ENCODE measurements at places on chromosomes 4 and X.
A peak's percentile ranks its signal among the peaks of the same experiment; 100 is the strongest.

DNA sequence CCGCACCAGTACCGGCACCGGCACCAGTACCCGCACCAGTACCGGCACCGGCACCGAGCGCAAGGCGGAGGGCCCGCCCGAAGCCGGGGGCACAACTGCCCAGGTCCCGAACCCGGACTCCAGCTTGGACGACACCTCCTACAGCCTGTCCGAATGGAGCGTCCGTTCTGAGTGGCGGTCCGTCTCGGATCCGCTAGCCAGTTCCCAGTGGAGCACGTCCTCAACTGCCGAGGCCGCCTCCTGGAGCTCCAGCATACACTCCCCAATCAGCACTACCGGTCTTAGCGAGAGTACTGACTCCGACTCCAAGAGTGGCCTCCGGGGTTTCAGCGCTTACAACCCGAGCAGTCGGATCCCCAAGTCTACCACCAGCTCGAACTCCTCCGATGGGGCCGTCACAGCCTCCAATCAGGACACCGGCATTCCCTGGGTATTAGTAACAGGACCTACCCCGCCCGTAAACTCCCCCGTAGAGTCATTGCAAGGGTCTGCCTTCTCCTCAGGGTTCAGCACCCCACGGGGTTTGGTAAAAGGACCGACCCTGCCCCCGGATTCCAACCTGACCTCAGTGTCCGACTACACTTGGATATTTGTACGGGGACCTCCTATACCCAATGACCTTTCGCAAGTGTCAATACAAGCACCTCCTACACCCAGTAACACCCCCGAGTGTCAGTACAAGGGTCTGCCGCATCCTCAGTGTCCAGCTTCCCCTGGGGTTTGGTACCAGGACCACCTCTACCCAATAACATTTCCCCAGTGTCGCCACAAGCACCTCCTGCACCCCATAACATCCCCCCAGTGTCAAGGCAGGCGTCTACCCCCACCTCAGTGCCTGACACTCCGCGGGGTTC is 721 bp upstream of the MAOA start:
- DNase-seq, result no peak

GRCh38 chr4:22427675-22428074 is 88.2 kb downstream of the ADGRA3 start:
- DNase-seq, result no peak

DNA sequence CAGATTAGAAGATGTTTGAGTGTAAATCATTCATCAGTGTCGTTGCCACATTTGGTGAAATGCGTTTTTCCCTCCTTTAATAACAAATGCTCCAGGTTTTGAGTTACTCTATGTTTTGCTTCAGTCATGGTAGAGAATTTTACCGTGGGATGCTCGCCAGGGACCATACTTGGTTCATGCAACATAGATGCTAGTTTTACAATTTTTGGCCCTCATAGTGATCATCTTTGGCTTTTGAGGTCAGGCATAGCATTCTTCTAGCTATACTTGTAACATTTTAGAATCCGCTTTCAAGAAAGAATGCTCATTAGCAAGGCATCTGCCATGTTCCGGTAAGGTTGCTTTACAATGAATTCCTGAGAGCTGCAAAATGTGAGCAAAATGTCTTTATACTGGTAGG is 147.2 kb downstream of the SPCS3 start:
- DNase-seq, result no peak

GRCh38 chr4:173367285-173367684 is 3.5 kb upstream of the SAP30 start:
- DNase-seq, result peak; percentile 24

DNA sequence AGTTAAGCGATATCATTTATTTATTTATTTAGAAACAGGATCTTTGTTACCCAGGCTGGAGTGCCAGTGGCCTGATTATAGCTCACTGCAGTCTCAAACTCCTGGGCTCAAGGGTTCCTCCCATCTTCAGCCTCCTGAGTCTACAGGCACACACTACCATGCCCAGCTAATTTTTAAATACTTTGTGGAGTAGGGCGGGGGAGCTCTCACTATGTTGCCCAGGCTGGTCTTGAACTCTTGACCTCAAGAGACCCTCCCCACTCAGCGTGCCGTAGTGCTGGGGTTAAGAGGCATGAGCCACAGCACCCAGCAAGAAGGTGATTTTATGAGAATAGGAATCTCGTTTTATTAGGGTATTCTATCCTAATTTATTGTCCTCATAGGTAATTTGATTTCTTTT is 3.9 kb upstream of the UFSP2 start:
- no peak for DNase-seq

DNA sequence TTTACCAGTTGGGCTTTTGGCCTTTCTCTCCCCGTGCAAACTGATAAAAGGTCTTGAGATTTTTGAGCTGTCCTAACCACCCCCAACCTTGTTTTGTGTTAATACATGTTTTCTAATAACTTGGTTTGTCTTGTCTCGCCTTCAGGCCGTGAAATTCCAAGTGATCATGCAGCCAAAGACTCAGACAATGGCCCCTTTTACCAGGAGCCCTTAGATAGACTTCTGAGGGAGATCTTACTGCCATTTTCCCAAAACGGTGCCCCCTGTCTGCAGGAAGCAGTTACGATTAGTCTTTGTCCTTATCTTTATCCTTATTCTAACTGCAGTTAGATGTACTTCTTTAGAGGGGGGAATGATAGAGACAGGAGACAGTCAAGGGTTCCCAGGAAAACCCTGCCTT is 245.3 kb upstream of the HDX start:
- no peak for DNase-seq

GRCh38 chrX:40878766-40879165 is 143.4 kb upstream of the MED14 start:
- DNase-seq, result no peak

DNA sequence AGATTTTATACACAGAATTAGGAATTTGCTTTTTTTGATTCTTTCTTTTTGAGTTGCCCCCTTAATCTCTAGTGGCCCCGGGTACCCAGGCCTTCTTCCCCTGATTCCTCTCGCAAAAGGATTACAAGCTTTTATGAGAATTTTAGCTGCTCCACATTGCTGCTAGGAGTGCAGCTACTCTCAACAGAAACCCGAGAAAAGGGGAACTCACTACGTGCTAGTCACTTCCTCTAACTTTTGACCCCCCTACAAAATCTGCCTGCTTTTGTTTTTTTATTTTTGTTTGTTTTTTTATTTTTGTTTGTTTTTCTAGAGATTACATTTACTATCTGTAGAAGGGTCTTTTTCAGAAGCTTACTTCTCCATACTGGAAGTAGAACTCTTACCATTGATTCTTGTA is 64.1 kb downstream of the ZNF81 start:
- peak; percentile 48 for DNase-seq

DNA sequence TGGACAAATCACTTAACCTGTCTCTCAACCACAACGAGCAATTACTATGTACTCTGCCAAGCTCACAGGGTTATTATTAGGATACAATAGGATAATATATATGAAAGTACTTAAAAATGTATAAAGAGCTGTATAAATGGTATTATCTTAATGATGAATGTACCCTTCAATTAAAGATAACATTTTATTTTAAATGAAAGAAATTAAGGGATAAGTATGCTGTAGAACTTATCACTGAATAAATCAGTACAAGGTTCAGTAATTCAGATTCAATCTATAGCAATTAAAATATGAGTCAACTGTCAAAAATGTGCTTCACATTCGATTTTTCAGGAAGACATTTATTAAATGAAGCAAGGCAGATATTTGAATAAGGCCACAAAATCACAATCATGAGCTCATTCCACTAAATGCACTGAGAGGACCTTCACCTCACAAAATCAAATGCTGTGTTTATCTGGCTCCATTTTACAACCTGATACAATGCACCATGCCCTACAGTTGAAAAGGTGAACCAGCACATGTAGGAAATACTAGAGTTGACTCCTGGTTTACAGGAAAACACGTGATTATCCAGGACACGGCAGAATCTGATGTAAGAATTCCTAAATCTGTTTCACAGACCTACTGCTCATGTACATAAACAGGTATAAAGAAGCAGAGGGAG is 4.4 kb downstream of the LRCH2 start:
- DNase-seq, result no peak

GRCh38 chrX:81215685-81216084 is 13.8 kb downstream of the SH3BGRL start:
- DNase-seq, result no peak

DNA sequence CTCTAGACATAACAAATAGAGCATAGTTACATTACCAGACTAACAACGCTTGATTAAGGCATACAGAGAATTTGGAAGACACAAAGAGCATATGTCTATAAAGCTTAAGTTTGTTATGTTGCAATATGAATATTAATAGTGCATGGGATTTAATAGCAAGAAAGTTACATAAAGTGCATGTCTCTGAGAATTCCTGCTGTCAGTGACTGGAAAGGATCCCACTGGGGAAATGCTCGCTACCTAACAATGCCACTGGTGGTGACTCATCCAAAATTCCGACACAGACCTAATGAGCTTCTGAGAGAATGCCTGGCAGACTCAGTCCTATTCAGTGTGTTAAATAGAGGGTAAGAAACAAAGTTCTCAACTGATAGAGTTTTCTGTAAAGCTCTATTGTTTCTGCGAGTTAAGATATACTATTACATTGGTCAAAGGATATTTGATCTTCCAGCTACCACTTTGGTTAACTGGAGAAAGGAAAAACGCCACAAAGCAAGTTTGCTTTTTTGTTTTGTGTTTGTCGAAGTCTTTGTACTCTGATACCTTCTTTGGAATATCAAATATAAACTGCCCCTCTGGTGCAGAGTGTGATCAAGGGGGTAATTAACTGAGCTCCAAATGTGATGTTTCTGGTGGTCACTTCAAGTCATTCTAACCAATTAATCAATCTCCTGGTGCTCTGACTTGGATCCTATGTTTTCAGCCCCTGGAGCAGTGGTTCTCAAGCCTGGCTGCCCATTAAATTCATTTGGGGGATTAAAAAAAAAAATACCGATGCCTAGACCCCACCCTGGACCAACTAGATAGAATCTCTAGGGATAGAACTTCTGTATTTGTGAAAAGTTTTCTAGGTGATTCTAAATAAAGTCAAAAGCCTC is 107.9 kb downstream of the PALLD start:
- DNase-seq, result no peak

DNA sequence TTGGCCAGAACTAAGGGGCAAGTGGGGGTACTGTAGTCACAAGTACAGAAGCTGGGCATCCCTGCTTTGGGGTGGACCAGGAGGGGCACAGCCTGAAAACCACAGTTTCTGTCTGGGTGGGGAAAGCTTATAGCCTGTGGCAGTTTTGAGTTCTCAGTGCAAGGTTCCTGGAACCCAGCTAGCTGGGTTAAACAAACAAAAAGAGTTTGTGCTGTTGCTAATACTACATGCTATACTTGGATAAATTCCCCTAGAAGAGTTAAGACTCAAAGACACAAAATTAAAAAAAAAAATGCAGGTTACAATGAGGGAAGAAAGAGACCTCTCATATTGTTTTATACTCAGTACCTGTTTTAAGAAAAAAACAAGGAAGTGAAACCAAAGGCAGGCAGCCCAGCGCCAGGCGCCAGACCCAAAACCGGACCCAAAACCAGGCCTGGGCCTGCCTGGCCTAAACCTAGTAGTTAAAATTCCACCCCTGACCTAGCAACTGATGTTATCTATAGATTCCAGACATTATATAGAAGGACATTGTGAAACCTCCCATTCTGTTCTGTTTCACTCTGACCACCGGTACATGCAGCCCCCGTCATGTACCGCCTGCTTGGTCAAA is 50.8 kb downstream of the SLC2A9 start:
- peak; percentile 40 for DNase-seq

DNA sequence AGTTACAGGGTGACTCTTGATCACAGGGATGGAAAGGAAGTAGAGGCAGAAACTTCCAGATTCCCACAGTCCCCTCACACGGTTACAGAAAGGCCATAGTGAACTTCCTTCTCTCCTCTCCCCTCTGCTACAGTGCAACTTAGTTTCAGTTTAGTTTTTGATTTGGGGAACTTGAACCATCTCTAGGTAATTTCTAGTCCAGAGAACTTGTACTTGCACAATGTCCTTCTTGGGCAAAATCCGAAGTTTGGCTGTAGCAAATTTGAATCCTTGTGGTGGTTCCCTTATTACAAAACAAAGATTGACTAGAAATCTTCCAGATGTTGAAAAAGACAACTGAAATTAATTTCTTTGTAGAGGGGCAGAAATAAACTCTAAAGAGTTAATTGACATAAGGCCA is 1.2 kb upstream of the BLTP1 start:
- DNase-seq, result peak; percentile 14

- DNase-seq, result no peak
Observed at GRCh38 chr4:130478406-130478805, 1382.5 kb downstream of the C4orf33 start.

DNA sequence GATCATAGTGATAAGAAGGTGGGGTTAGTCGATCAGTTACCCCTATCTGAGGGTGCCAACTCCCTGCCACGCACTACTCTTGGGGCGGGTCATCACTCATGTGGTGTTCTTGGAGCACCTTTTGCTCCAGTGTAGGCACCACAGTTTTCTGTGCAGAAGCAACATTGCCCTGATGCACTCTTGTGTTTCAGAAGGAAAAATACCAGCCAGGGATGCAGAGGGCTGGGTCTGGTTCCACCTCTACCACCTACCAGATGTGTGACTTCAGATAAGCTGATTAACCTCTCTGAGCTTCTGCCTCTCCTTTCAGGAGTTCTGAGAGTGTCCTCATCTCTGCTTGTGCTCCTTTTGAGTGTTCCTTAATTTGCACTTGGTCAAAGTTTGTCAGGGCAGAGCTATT is 29.9 kb upstream of the PROM1 start:
- DNase-seq, result no peak

- no peak for DNase-seq
Observed at GRCh38 chr4:73245955-73246354, 12.6 kb downstream of the ANKRD17 start.

GRCh38 chrX:19540076-19540475 is 24.8 kb upstream of the MAP3K15 start:
- no peak for DNase-seq

- DNase-seq, result no peak
Observed at GRCh38 chrX:154600759-154601374, 15.9 kb downstream of the CTAG1A start.

GRCh38 chr4:59712470-59712869 is 1487.7 kb upstream of the ADGRL3 start:
- no peak for DNase-seq

GRCh38 chrX:101450961-101451360 is 34.3 kb upstream of the ARMCX4 start:
- DNase-seq, result no peak

DNA sequence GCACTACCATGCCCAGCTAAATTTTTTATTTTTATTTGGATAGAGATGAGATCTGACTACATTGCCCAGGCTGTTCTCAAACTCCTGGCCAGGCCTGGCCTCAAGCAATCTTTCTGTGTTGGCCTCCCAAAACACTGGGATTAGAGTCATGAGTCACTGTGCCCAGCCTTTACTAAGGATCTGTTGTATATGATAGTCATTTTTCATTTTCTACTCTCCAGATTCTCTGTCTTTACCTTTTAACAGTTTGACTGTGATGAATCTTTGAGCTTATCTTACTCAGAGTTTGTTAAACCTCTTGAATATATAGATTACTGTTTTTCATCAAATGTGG is 161.8 kb downstream of the FNIP2 start:
- no peak for DNase-seq

GRCh38 chrX:43822014-43822413 is 60.2 kb downstream of the MAOB start:
- no peak for DNase-seq

- DNase-seq, result no peak
Observed at GRCh38 chr4:122632396-122633143, 11.7 kb upstream of the IL21 start.
